BE2C (cell line): ENCODE measurements at places on chromosomes 7 and 10.

- DNase-seq, result no peak
Observed at GRCh38 chr10:1661859-1662437, 75.4 kb downstream of the ADARB2 start.

- DNase-seq, result no peak
Observed at GRCh38 chr10:95792874-95793285, 36.9 kb downstream of the ENTPD1 start.

GRCh38 chr10:4670737-4671136, 155.3 kb upstream of the AKR1E2 start:
- no peak for DNase-seq

GRCh38 chr7:117243390-117243789, 79.5 kb downstream of the WNT2 start:
- no peak for DNase-seq

GRCh38 chr10:89563861-89564478, 28.6 kb upstream of the SLC16A12 start:
- peak; percentile 15 for DNase-seq

GRCh38 chr10:49579621-49580020, 30.5 kb upstream of the SLC18A3 start:
- no peak for DNase-seq

DNA sequence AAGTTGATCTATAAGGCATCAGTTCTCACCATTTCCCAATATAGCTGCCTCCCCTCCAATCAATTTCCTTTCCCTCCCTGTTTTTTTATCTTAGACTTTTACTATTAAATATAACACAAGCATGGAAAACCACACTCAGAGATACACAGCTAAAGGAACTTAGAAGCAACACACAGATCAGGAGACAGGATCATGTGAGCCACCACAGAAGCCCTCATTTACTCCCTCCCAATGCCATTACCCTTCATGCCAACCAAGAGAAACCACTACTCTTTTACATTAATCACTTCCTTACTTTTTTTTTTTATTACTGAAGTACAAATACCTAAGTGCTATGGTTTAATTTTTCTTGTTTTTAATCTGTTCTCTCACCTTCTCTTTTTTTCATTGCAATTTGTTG, 33.0 kb downstream of the COG5 start:
- no peak for DNase-seq

DNA sequence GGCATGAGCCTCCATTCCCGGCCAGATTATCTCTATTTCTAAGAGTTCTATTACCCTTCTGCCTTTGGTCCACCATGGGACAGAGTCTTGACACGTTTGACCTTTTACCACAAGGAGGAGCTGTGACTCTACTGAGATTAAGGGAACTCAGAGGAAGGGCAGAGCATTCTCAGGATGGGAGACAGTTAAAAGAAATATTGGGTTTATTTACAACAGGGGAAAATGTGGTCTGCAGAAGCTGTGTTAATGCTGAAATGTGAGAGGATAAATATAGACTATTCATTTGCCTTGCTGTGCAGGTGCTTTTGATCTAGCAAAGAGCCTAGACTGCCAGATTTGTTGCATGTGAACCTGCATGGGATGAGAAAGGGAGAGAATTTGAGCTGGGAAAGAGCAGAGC, 45.8 kb upstream of the PRSS58 start:
- DNase-seq, result no peak

DNA sequence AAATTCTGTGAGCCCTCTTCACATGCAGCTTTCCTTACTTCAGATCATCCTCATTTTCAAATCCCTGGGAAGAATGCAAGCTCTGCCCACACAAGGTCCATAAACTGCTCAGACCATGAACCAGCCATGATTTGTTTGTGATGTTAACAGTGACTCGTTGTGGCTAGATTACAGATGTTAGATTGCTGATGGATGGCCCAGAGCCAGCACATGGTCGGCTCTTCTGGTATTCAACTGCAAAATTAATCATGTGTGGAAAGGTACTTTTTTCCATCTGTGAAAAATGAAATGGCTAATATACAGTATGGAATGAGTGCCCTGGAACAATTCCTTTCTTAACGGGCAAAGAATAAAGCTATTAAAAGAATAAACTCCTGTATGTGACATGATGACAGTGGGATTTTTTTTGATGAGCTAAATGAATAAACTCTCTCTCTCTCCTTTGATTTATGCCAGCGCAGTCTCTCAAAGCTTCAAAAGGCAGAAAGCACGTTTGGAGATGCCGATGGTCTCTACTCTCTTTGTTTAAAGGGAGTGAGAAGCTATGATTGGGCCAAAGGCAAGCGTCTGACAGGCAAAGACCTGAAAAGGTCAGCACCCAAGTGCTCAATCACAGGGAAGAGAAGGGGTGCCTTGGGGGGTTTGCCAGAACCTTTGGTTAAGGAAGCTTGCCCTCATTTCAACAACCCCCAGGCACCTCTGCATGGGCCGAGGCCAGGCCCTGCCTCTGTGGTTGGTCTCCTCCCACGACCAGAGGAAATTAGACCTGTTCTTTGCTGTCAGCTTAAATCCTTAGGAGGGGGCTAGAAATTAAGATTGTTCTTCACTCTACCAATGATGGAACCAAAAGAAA, 444.0 kb upstream of the NFE2L3 start:
- no peak for DNase-seq
